Ovary (tissue), 10 donors: ENCODE measurements at places on chromosomes 5 and 9.

DNA sequence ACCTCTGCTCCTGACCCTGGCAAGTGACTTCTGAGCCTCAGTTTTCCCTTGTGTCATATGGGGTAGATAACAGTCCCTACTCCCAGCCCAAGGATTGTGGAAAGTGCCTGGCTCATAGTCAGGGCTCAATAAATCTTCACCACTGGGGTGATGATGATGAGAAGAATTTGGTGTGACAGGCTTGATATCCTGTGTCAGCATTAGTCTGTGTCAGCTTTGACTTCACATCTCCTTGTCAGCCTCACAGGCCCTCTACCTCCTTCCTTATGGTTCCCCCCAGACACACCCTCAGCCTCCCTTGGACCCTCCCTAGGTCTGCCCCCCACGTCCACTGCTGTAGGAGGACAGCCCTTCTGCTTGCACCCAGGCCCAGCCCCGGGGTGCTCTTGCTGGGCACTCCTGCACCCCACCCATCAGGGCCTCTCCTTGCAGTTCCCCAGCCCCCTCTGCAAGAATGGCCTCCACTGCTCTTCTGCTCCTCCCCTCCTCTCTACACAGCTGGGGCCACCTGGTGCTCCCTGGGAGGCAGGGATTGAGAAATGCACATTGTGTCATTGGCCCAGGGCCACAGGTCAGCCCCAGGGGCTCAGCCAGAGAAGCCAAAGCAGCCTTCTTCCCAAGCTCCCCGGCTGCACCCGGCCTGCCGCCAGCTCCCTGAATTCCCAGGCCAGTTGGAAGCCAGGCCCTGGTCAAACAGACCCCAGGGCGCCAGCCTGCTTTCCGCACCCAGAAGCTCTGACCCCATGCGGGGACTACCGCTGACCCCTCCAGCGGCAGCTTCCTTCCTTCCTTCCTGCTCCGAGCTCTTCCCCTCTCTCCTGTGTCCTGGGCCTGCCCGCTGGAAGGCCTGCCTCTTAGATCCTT, 7.7 kb downstream of the FGFR4 start:
- peak; percentile 98 for DNase-seq

- no peak for DNase-seq
Measured at GRCh38 chr5:21085791-21086190, 1097.8 kb upstream of the CDH18 start.

- DNase-seq, result no peak
Measured at GRCh38 chr5:55402199-55402598, 94.4 kb downstream of the MTREX start.

GRCh38 chr5:2863675-2864433, 112.4 kb upstream of the IRX2 start:
- no peak for DNase-seq

- no peak for DNase-seq
Measured at GRCh38 chr5:142179776-142180387, 71.3 kb downstream of the NDFIP1 start.

- DNase-seq, result peak; percentile 49
Measured at GRCh38 chr5:132777209-132778069, at the start of gene SEPTIN8. Gene SEPTIN8, minus strand, starts transcription at chr5:132777239. Its CDS starts 102 bp downstream, at chr5:132777137.

- no peak for DNase-seq
Measured at GRCh38 chr5:1746371-1747078, 53.1 kb downstream of the MRPL36 start.

GRCh38 chr9:34830068-34830467, 120.1 kb upstream of the CCL21 start:
- DNase-seq, result no peak

DNA sequence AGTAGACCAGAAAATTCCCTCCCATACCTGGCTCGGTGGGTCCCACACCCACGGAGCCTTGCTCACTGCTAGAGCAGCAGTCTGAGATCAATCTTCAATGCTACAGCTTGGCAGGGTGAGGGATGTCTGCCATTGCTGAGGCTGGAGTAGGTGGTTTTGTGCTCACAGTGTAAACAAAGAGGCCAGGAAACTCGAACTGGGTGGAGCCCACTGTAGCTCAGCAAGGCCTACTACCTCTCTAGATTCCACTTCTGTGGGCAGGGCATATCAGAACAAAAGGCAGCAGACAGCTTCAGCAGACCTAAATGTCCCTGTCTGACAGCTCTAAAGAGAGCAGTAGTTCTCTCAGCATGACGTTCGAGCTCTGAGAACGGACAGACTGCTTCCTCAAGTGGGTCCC, 5.6 kb upstream of the GZMA start:
- DNase-seq, result no peak

DNA sequence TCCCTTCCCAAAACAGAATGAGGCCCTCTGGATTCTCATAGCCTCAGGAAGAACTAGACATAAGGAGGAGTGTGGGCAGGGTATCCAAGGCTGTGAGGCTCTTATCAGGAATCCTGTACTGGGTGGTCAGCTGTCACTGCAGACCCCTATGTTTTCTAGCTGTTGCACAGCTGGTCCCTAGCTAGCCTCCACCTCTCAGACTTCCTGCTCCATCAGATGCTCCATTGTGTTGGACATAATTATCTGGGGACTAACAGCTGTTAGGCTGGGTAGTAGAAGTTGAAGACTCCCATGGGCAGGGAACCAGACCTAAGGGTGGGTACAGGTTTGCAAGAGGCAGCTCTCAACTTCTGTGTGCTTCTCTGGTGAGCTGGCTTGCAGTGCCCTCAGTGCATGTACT, 18.4 kb downstream of the FAM219A start:
- no peak for DNase-seq

- no peak for DNase-seq
Measured at GRCh38 chr9:36742264-36742663, 169.6 kb downstream of the MELK start.

DNA sequence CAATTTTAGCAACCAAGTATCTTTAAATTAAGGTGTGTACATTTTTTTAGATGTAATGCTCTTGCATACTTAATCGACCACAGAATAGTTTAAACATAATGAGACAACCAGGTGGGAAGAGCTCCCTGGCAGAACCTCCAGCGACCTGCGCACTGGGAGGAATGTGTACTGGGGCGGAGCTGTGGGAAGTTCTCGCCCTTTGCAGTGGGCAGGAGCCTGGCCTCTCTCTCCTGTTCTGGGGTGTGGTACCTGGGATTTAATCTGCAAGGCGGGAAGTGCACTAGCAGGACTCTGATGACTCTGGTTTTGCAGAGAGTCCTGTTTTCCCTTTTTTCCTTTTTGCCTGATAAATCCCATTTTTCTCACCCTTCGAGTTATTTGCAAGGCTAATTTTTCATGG, 150.7 kb downstream of the SLC28A3 start:
- DNase-seq, result no peak

DNA sequence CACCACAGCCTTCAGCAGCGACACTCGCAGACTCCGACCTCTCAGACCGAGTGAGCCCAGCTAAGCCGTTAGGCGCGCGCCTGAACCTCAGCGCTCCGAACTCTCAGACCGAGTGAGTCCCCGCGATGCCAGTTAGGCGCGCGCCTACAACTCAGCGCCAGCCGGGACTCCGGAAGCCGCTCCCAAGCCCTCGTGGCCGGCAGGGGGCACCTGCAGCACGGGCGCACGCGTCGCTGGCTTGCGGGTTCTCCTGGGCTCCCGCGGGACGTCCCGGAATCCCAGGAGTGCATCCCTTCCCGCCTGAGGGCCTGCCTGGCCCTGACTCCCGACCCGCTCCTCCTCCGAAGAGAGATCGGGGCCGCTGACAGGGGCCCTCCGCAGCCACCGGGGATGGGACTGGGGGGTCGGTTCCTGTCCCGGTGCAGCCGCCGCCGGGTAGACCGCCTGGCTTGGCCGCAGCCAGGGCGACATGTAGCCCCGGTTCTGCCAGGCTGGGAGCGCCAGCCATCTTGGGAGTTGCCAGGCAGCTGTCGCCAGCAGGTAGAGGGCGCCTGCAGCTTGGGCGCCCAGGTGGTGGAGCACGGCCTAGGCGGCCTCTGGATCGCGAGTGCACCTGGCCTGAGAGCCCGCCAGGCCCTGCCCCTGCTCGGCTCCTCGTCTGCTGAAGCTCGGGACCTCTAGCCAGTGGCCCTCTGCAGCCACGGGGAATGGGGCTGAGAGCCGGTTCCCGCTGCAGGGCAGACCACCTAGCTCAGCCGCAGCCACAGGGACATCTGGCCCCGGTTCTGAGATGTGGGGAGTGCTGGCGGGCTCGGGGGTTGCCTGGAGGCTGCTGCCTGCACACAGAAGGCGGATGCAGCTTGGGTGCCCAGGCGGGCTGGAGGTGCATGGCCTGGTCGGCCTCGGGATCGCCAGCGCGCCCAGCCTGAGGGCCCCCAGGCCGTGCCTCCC, at the start of gene ANKRD18A:
Gene ANKRD18A (minus strand): TSS at position 114 of the 951 bp plus-strand sequence. CDS start 311 bp downstream, outside the sequence.
- no peak for DNase-seq

GRCh38 chr9:69393425-69393824, 68.4 kb downstream of the ENTREP1 start:
- DNase-seq, result no peak

DNA sequence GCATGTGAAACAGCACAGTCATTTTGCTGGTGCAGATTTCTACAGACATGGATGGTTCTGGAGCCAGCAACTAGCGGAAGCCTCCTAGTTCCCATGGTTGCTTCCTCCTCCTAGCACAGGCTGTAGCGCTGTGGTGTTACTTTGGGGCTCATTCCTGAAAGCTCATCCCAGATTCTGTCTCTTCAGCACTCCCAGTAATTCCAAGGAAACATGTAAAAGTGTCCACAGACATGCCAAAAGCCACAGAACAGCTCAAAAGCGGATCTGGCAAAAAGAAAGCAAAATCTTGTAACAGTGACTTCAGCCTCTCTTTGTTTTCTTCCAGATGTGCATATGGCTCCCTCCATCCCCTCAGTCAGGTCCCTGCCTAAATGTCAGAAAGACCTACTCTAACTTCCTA, 144.1 kb downstream of the CEP120 start:
- no peak for DNase-seq

DNA sequence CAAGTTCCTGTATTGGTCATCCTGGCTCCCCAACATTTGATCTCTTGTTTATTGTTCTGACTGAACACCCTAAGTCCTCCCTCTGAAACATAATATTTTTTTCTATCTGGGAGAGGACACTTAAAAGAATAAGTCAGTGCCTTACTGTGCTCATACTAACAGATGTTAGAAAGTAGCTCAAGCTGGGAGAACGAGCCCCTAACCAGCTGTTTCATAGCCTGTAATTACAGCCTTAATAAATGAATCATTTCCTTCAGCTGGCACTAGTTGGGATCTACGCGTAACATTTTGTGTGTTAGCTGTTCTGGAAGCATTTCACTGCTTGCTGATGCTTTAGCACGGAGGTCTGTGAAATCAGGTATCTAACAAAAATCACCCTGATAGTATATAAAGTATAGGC, 345.9 kb upstream of the RIOK2 start:
- no peak for DNase-seq

- DNase-seq, result no peak
Measured at GRCh38 chr5:88119535-88120125, 149.0 kb downstream of the TMEM161B start.

GRCh38 chr5:415928-416635, 26.9 kb upstream of the EXOC3 start:
- no peak for DNase-seq

- no peak for DNase-seq
Measured at GRCh38 chr9:97788763-97789663, 64.0 kb upstream of the FOXE1 start.
